ENCODE measurements at places on chromosomes 7 and 10. TPM values are rescaled to one million over a fixed set of nuclear protein-coding genes. Genes with fewer than 3 reads are reported as not detected.

- DNase-seq, result no peak
Measured at GRCh38 chr7:153454306-153454705, 597.9 kb upstream of the DPP6 start.

DNA sequence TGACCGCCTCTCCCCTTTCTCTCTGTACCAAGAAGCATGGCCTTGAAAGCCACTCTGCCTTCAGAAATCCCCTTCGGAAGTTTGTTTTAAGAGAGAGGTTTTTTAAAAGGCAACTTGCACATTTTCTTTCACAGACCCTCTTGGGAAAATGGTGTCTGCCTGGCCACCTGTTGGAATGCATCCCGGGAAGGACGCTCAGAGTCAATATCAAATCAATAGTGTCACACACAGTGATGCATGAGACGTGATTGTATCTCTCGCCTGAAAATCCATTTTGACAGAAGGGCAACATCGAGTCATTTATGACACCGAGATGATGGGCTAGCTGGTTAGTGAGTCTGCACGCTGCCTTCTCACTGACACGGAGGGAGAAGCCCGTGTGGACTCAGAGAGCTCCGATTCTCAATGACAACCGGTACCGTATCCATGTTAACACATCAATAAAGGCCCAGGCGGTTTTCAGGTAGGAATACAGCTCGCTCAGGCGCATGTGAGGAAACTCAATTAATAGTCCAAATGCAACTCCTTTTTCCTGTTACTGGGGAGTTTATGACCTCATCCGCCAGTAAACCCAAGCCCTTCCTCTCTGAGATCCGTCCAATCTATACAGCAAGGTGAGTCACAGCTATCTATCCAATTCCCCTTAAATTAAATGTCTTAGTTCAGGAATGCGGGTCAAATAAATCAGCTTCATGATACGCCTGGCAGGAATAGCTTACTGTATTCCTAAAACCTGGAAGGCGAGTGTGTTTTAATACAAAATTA, 621.5 kb upstream of the MKI67 start:
- no peak for DNase-seq

NPC1L1 gene
- total RNA-seq, result not detected

DUSP5 gene
- 6.6 TPM for total RNA-seq

DNA sequence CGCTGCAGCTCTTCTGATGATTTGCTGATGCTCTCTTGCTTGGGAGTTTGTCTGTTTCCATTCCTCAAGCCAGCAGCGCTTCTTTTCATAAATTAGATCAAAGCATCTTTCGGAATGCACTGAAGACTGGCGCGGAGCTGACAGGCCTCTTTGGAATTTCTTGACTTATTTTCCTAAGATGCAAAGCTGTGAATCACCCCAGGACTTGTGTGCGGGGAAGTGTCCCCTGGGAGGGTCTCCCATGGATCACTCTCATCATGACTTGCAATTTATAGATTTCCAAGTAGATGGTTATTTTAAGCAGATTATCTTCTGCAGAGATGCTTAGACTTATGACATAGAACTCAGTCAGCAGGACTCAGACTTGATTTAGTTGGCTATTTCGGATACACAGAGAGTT, 467.2 kb downstream of the TCERG1L start:
- no peak for DNase-seq
